ENCODE measurements at places on chromosomes 2 and 18. TPM values are rescaled to one million over a fixed set of nuclear protein-coding genes. Genes with fewer than 3 reads are reported as not detected.

Gene NIF3L1
- polyA plus RNA-seq, result 31.7 TPM

Gene CCBE1
- 0.29 TPM for polyA plus RNA-seq

Gene CD8B2
- not detected for polyA plus RNA-seq

Gene ERBB4
- polyA plus RNA-seq, result 1.4 TPM

Gene KCMF1
- polyA plus RNA-seq, result 39.4 TPM

Gene ANKRD29
- 11.5 TPM for polyA plus RNA-seq

Gene SPEG
- polyA plus RNA-seq, result 62.9 TPM

- no peak for DNase-seq
These were observed 94.4 kb upstream of the TSPYL6 start for GRCh38 chr2:54350426-54350825.

DNA sequence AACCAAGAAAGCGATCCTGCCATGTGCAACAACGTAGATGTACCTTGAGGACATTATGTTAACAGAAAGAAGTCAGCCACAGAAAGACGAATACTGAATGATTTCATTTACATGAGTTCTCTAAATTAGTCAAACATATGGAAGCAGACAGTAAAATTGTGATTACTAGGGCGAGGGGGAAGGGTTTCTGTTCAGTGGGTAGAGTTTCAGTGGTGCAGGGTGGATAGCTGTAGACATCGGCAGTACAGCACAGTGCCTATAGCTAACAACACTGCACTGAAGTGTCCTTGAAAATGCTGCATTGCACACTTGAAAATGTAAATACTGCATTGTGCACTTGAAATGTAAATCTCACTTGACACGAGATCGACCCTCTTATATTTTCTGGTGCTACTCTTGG, 275.3 kb downstream of the GALR1 start:
- no peak for DNase-seq

- DNase-seq, result no peak
These were observed 24.0 kb downstream of the PKDCC start for GRCh38 chr2:42071791-42072190.

GRCh38 chr18:28357766-28358401, 181.0 kb upstream of the CDH2 start:
- DNase-seq, result no peak

DNA sequence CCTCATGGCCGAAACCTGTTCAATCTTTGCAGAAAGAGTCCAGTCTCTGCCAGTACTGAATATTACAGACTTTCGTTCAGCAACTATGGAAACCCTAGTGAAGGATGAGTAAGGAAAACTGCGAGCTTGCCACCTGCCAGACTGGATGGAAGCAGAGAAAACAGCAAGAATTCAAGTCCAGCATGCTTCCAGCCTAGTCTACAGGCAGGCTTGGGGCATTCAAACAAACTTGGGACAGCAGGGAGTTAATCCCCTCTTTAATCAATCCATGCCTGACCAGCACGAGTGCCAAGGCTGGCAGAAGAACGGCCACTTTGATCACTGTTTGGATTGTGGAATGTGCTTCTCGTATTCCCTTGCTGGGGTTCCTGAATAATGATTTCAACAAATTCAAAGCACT, 145.2 kb downstream of the EPHA4 start:
- no peak for DNase-seq

GRCh38 chr18:400456-400855, 100.0 kb downstream of the COLEC12 start:
- DNase-seq, result no peak

DNA sequence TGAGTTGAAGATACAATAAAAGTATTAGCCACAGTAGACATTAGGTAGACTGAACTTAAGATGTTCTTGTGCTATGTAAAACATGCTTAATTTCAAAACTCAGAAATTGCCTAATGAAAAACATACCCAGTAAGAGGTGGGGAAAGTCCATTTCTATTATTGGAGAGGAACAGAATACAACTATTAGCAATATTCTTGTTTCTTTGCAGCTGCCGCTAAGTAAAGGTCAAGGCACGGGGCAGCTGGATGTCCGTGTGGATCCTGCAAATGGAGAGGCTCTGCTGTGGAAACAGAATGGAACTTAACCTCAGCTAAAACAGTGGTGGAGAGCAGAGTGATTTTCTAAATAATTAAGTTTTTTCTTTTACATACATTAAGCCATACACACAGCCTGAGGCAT, 139.2 kb upstream of the ARHGAP28 start:
- DNase-seq, result no peak

DNA sequence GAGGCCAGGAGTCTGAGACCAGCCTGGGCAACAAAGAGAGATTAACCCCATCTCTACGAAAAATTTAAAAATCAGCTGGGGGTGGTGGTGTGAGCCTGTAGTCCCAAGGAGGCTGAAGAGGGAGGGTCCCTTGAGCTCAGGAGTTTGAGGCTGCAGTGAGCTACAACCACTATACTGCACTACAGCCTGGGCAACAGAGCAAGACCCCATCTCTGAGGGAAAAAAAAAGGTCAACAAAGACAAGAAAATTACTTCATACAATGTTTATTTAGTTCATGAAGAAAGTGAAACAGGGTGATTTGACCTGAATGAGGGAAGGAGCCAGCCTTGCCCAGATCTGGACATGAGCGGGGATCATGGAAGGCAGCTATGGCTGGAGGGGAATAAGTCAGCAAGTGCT, 59.1 kb downstream of the TMEM163 start:
- DNase-seq, result no peak

DNA sequence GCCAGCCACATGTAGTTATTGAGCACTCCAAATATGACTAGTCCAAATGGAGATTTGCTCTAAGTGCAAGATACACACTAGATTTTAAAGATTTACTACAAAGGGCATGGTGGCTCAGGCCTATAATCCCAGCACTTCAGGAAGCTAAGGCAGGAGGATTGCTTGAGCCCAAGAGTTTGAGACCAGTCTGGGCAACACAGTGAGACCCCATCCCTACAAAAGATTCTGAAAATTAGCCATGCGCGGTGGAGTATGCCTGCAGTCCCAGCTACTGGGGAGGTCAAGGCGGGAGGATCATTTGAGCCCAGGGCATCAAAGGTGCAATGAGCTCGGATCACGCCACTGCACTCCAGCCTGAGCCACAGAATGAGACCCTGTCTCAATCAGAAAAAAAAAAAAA, 93.5 kb upstream of the HNRNPA3 start:
- DNase-seq, result no peak

GRCh38 chr2:207933396-207934065, 91.8 kb downstream of the PLEKHM3 start:
- no peak for DNase-seq

GRCh38 chr18:77737405-77737804, 487.8 kb downstream of the GALR1 start:
- no peak for DNase-seq

DNA sequence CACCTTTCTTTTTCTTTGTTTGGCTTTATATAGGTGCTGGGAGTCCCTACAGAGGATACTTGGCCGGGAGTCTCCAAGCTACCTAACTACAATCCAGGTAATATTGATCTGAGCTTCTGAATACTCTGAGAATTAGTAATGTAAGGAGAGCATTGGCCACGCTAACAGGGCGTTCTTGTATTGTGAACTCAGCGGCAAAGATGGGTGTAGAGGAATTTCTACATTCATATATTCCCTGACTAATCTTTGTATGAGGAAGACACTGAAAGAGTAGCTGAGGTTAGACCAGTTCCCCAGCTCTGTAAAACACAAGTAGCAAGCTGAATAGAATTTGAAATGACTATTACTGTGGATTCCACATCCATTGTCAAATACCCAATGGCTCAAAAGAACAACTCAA, 48.5 kb downstream of the CDK15 start:
- no peak for DNase-seq

- no peak for DNase-seq
These were observed 113.7 kb downstream of the BARD1 start for GRCh38 chr2:214695789-214696188.

DNA sequence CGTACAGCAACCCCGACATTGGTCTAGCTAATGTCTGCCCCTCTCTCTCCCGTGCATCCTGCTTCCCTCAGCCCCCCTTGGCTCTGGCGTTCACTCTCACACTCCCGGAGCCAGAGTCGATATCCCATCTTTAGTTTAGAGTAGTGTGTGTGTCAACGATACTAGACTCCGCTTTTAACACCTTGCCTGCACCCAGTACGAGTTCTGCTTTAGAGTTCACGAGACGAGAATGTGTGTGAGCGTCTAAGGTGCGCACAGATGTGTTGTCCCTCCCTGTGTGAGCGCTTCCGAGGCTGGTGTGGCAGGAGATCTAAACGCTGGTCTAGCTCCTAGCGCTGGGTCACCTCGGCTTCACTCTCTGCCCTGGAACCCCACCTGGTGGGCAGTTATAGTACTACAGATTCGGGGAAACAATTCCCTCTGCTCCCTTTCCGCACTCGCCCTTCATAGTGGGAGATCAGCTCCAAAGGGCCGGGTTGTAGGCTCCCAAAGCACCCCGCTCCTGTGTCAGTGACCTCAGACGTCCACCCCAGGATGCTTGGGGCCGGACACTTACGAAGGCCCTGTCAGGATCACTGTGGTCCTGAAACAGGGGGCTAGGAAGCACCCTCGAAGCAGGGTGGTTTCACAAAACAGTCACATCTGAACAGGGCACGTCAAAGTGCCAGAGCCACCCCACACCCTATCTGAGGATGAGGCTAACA, 2.6 kb upstream of the CYP26B1 start:
- peak; percentile 55 for DNase-seq

DNA sequence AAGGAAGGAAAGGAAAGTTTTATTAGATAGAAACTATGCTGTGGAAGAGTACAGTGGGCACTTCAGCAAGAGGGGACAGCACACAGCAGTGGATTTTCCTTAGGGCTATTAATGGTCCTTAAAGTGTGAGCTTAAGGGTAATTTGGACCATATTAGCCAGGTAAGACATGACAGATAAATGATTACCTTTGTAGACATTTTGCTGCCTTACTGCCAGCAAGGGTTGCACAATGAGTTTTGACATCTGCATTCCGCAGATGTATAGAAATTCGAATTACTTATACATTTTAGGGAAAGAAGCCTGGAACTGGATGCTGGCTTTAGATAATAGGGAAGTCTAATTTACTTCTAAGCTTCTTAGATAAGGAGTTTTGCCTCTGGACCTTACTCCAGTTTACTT, 14.0 kb upstream of the UBE2F start:
- DNase-seq, result no peak

DNA sequence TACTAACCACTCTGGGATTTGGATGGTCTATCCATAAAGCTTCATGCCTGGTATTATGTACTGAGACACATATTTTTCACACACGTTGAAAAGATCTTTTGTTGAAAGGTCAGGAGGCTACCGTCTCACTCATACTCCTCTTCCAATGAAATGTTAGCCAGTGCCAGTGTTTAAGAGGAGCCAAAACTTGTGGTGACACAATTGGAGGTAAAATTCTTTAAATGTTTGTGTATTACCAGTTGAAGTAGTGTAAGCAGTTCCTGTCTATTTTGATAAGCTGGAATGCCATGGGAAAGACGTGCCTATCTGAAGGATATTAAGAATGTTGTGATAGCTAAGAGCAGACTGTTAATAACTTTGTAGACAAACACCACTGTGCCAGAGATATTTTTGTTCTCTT, 32.1 kb downstream of the MARCHF7 start:
- DNase-seq, result no peak

- DNase-seq, result no peak
These were observed 162.2 kb downstream of the LRRC30 start for GRCh38 chr18:7393080-7393479.

DNA sequence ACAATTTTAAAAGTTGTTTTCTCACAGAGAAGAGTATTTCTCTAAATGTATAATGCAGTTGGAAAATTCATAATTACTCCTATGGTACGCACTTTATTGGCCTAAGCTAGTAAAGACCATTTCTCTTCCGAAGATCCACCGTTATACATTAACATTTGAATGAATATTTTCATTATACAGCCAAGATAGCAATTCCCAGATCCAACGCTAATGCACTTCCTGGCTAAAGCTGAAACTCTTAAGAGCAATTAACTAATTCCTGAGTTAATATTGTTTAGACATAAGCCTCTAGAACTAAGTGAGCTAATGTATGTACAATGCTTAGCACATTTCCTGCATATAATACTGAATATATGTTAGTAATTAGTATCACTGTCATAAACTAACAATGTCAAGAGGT, 56.2 kb downstream of the PDK1 start:
- no peak for DNase-seq

DNA sequence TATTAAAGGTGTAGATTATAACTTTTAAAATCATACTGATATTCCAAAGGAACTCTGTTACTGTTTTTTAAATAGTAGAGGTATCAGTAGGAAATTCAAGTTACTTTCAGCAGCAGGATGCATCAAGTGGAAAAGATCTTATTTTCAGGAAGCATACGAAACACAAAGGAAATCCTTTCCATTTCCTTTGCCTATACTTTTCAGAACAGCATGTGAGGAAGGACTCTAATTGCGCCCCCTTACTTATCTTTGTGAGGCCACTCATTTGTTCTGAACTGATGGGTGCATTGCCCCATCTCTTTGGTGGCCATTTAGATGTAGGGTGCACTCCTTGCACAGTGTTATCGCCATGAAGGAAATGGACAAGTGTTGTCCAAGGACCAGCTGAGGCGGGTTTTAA, 145.3 kb downstream of the BABAM2 start:
- DNase-seq, result no peak

DNA sequence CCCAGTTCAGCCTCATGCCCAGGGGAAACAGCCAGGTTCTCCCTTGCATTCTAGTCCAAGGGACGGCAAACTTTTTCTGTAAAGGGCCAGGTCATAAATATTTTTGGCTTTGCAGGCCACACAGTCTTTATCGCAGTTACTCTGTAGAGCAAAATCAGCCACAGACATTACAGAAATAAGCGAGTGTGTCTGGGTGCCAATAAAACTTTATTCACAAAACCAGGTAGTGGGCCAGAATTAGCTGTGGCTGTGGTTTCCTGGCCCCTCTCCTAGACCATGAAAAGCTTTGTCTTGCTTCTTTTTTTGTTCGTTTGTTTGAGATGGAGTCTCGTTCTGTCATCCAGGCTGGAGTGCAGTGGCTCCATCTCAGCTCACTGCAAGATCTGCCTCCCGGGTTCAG, 80.1 kb downstream of the EIPR1 start:
- no peak for DNase-seq

GRCh38 chr2:218405086-218405745, 5.5 kb downstream of the CTDSP1 start:
- no peak for DNase-seq

- DNase-seq, result no peak
These were observed 316.9 kb upstream of the EPAS1 start for GRCh38 chr2:45980161-45980865.

GRCh38 chr2:196233805-196234475, 62.6 kb upstream of the STK17B start:
- no peak for DNase-seq

- peak; percentile 92 for DNase-seq
These were observed at the start of gene ZNF892 for GRCh38 chr2:95207111-95207961. ZNF892 (plus strand) TSS chr2:95207521; CDS start chr2:95207816, 295 bp downstream.

- no peak for DNase-seq
These were observed 68.7 kb downstream of the CDH2 start for GRCh38 chr18:28108254-28108653.
